ENCODE measurements at places on chromosomes 1 and 21. TPM values are rescaled to one million over a fixed set of nuclear protein-coding genes. Genes with fewer than 3 reads are reported as not detected.
A peak's percentile ranks its signal among the peaks of the same experiment; 100 is the strongest.

GRCh38 chr1:184199438-184200085 is 148.0 kb downstream of the TSEN15 start:
- H3K27me3 ChIP-seq = no peaks in the 10 kb centered on the region
- no peaks in the 10 kb centered on the region for H3K36me3 ChIP-seq
- no peak overlapping the region for H3K27ac ChIP-seq
- H3K4me3 ChIP-seq = no peak overlapping the region
- no peak for DNase-seq

DNA sequence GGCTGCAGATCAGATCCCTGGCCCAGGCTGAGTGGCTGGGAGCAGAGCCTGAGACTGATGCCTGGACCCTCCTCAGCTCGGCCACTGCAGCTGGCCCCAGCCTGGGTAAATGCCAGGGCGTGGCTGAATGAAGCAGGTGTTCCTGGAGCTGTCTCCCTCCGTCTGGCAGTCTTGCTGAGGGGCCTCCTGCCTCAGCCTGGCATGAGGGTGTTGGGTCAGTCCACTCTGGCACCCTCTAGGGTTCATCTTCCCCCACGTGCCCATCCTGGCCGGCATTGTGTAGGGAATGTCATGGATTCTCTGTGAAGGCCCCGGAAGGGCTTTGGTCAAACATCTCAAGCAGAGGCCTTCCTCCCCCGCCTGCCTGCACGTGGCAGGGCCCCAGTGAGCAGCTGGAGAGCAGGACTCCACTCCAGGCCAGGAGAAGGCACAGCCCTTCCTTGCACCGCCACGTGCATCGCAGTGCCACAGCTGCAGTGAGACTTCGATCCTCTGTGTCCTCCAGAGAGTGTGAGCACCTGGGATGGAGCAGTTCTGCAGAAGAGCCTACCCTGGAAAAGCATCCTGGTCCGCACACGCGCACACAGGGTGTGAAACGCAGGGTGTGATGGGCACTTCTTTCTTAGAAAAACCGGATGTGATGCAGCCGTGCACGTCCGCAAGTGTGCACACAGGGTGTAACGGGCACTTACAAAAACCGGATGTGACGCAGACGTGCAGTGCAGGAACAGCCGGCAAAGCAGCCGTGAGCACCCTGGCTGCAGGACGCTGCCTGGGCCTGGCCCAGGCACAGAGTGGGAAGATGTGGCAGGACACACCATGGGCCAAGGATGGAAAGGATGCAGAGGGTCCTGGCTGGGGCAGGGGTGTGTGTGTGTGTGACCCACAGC is 4.6 kb upstream of the KRTAP10-4 start:
- H3K36me3 ChIP-seq = no peaks in the 10 kb centered on the region
- DNase-seq = peak; percentile 41
- H3K27me3 ChIP-seq = no peaks in the 10 kb centered on the region
- H3K4me3 ChIP-seq = no peak overlapping the region
- no peak overlapping the region for H3K27ac ChIP-seq

GRCh38 chr1:91876781-91877573 is 9.0 kb downstream of the TGFBR3 start:
- no peak overlapping the region for H3K4me3 ChIP-seq
- H3K27ac ChIP-seq = no peak overlapping the region
- no peaks in the 10 kb centered on the region for H3K27me3 ChIP-seq
- H3K4me1 ChIP-seq = peaks cover 29% of the 10 kb centered on the region
- H3K36me3 ChIP-seq = no peaks in the 10 kb centered on the region
- DNase-seq = no peak

ZSWIM5 gene
- 4.1 TPM for total RNA-seq

ZMYND12 gene
- total RNA-seq = 1.9 TPM

DNA sequence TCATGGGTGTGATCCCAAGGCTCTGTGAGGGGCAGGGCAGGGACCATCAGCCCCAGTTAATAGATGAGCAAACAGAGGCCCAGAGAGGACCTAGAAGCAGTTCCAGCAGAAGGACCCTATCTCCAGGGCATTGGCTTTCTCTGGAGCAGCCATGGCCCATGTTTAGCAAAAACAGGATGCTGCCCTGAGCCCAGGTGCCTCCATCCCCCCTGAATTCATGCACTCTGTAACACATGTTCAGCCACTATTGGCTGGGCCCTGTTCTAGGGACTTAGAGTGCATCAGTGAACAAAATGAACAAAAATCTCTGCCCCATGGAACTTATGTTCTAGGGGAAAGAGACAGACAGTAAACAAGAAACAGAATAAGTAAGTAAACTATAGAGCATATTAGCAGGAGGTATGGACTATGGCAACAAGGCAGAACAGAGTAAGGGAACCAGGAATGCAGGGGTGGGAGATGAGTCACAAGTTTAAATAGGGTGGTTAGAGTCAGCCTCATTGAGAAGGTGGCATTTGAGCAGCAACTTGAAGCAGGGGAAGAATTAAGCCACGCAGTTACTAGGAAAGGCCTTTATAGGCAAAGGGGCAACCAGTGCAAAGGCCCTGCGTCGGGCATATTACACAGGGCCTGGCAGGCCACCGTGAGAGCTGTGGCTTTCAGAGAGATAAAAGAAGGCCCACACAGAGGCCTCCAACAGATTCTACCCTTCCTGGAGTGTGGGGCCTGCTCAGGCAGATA is 185.9 kb upstream of the EDN2 start:
- no peak overlapping the region for H3K4me3 ChIP-seq
- no peaks in the 10 kb centered on the region for H3K36me3 ChIP-seq
- no peak for DNase-seq
- no peaks in the 10 kb centered on the region for H3K27me3 ChIP-seq
- peaks cover 11% of the 10 kb centered on the region for H3K4me1 ChIP-seq

- no peak overlapping the region for H3K27ac ChIP-seq
- H3K27me3 ChIP-seq = no peaks in the 10 kb centered on the region
- H3K36me3 ChIP-seq = no peaks in the 10 kb centered on the region
- DNase-seq = no peak
- no peaks in the 10 kb centered on the region for H3K4me1 ChIP-seq
Observed at GRCh38 chr1:44557778-44558177, 116.5 kb downstream of the TMEM53 start.

- no peak overlapping the region for H3K4me3 ChIP-seq
- no peak for DNase-seq
- no peaks in the 10 kb centered on the region for H3K4me1 ChIP-seq
- H3K27ac ChIP-seq = no peak overlapping the region
- no peaks in the 10 kb centered on the region for H3K27me3 ChIP-seq
Observed at GRCh38 chr1:241411776-241412338, 54.9 kb upstream of the RGS7 start.

DNA sequence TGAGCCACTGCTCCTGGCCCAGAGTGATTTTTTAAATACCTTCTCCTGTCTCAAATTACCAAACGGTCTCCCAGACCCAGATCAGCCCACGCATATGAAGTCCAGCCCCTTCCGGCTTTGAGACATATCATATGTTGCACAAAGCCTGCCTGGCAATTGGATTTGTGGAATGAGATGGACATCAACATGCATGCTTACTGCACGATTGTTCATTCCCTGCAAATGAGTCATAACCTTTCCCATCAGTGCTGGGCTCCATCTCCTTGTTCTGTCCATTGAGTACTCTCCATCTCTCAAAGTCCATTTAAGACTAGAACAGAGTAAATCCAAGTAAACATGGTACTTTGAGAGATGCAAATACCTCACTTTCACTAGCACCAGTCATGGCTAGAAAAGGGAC is 612.2 kb upstream of the USP24 start:
- no peak overlapping the region for H3K27ac ChIP-seq
- no peaks in the 10 kb centered on the region for H3K27me3 ChIP-seq
- no peaks in the 10 kb centered on the region for H3K4me1 ChIP-seq
- H3K36me3 ChIP-seq = no peaks in the 10 kb centered on the region

- no peaks in the 10 kb centered on the region for H3K27me3 ChIP-seq
- no peaks in the 10 kb centered on the region for H3K4me1 ChIP-seq
- DNase-seq = no peak
- no peak overlapping the region for H3K27ac ChIP-seq
- H3K36me3 ChIP-seq = no peaks in the 10 kb centered on the region
- no peak overlapping the region for H3K4me3 ChIP-seq
Observed at GRCh38 chr1:213669512-213669911, 318.3 kb upstream of the PROX1 start.

All from upper lobe of right lung (tissue), 1 donor.